ENCODE measurements at places on chromosomes 11 and 22. TPM values are rescaled to one million over a fixed set of nuclear protein-coding genes. Genes with fewer than 3 reads are reported as not detected.
A peak's percentile ranks its signal among the peaks of the same experiment; 100 is the strongest.

DNA sequence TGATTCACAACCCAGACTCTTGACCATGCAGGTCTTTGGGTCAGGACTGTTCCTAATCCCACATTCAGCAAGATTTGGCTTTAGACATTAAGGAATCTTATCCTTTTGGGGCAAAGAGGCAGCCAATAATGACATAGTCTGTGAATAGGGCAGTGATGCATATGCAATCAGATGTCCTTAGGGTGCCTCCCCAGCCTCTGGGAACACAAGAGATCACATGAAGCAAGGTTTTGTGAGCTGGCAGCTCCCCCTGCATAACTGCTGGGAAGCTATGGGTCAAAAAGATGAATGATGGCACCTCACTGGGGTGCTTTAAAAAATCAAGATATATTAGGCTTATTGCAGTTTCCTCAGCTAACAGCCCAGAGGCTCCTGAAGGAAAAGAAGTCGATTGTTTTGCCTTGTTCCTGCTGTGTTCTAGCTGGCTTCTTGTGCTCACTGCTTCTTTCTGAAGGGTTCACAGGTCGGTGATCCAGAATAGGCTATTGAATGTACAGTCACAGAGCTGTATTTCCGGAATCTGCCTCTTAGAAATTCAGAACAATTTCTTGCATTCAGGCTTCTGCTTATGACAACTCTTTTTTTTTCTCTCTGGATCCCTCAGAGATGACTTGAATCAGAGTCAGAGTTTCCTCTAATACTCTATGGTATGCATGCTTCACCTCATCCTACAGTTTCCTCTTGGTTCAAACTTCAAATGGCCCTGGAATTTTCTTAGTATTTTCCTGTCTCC, 31.7 kb downstream of the INSC start:
- DNase-seq = no peak

GRCh38 chr11:79610678-79611077, 169.8 kb upstream of the TENM4 start:
- DNase-seq = no peak

DNA sequence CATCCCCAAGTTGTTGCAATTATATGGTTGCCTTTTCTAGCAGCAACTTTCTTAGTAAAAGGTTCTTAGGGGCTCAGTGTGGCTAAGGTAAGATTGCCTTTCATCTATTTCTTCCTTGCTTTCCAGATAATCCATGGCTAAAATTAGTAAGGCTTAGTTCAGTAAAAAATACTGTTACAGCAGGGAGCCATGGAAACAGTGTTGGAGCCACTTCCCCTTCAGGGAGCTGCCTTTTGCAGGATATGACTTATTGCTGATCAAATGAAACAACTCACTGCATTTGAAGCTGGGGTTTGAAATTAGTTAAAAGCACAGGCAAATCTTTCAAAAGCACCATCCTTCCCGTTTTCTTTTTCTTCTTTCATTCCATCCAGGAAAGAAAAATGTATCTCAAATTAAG, 184.3 kb downstream of the C11orf87 start:
- no peak for DNase-seq

DNA sequence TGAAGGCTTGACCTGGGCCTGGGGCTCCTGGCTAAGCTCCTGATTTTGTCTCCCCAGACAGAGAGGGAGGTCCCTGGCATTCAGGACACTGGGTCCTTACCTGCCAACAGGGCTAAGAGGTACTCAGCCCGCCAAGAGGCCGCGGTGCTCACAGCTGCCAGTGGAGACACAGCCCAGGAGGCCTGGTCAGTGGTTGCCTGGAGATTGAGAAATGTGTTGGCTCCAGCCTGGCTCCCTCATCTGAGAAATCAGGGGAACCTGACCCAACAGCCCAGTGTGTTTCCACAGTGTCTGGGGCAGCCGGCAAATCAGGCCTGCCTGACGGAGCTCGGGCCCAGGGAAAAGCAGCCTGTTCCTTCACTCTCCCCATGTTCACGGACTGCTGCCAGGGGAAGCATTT, 79.4 kb upstream of the NAV2 start:
- DNase-seq = no peak

GRCh38 chr11:120521176-120521575, 9.6 kb downstream of the GRIK4 start:
- no peak for DNase-seq

DNA sequence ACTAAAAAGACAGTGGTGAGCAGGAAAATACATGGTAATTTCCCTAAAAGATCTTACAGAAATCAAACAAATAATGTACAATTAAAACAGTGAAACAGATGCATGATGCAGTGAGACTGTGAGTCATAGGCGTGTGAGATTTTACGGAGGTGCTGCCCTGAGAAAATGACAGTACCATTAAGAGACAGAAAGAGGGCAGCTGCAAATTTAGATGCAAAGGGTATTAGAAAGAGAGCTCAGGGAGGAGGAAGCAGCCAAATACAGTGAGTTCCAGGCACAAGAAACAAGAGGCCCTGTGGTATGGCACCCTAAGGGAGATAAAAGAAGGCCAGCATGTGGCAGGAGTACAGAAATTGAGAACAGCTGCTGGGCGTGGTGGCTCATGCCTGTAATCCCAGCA, 88.5 kb upstream of the FIBIN start:
- no peak for DNase-seq

DNA sequence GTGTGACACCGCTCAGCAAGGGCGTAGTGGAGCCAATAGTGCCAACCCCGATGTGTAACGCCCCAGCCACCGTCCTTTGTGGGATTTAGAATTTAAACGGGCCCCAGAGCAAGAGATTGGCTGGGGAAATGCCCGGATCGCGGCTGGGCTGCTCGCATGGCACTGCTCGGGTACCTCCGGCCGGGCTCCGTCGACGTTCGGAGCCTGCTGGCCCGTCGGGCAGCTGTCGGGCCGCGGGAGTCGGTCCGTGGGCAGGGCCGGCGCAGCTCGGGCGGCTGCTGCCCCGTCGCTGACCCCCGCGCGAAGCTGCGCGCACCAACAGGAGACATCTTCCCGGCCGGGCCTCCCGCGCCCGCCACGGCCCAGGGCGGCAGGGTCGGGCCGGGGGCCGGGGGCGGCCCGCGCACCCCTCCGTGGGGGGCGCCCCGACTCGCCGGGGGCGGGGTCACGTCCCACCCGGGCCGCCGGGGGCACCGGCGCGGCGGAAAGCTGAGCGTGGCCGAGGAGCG, 1.3 kb upstream of the KDM2A start:
- peak; percentile 31 for DNase-seq

GRCh38 chr11:43555816-43556611, 124.5 kb upstream of the HSD17B12 start:
- no peak for DNase-seq

- no peak for DNase-seq
Observed at GRCh38 chr11:92776676-92777075, 192.8 kb upstream of the MTNR1B start.

GRCh38 chr22:43796567-43796966, 15.5 kb downstream of the EFCAB6 start:
- DNase-seq = no peak

DNA sequence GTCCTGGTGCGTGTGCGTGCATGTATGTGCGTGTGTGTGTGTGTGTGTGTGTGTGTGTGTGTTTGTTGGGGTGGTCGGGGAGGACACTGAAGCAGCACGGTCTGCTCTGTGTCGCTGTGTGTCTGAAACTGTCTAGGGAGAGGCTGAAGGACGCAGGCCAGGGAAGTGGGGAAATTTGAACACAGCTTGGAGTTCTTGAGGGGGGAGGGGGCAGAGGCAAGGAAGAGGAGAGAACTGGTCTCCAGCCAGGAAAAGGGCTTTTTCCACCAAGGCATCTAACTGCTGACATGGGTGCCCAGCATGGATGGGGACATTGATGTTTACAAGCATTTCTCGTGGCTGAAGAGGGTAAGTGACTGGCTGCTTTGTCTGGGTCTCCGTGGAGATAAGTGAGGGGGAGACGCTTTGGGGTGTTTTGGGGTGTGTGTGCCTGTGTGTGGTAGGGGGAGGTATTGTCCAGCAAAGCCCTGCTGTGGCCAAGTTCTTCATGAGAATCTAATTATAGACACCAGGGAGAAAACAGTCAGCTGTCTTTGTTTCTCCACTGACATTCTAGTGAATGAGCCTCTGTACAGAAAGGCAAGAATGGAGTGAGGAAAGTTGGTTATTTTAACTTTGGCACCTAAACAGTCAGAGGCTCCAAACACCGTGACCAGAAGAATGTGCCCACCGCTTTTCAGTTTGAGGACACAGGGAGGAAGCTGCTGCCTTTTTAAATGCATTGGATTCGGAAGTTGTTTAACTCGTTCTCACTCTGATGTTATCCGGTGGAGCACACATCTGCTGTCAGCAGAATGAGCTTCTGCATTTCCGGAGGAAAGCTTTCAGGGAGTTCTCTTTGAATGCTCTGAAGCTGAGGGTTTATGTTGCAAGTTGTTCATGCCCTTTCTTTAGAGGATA, 63.7 kb downstream of the PPFIBP2 start:
- no peak for DNase-seq

DNA sequence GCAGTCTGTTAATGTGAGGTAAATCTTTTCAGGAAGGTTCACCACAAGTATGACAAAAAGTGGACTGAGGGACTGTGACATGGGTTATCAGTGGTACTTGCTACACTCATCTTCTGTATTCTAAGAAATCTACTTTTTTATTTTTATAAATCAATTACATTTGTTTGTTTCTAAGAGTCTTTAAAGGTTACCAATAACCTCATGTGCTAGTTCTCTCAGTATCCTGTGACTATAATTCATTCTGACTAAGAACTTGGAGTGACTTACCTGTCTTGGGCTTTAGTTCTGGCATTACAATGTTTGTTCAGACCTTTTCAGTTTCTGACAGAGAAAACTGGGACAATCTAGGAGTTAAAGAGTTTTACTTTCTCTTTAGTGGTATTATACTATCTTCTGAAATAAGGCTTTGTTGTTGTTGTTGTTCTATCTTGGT, 108.4 kb downstream of the PDE3B start:
- no peak for DNase-seq

DNA sequence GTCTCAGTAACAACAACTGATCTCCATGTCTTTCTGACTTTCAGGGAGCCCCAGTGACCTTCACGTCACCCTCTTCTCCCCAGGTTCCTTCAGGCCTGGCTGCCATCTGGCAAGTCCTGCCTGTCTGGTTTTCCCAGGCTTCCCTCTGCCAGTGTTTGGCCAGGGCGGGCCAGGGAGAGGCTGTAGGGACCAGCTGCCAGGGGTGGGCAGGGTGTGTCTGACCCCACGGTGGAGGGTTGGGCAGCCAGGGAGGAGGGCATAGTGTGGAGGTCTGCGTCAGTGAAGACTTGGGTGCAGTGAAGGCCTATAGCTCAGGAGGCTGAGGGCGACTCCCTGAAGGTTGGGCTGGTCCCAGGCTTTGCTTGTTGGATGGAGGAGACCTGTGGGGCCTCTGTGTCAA, 11.9 kb upstream of the MRGPRX2 start:
- no peak for DNase-seq

DNA sequence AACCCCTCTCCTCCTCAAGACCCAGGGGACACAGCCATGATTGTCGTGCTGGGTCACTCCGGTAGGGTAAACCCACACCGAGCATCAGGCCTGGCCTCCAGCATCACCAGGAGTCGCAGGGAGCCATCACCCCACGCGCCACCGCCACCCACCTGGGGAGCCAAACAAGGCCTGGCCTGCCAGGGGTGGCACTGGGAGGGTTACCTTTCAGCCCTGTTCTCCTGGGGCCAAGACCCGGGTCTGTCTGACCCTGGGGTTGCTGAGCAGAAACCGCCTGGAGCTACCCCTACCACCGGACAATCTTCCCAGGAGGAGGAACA, 39.3 kb upstream of the NNMT start:
- no peak for DNase-seq

- DNase-seq = no peak
Observed at GRCh38 chr11:44361813-44362212, 51.9 kb upstream of the ALX4 start.

DNA sequence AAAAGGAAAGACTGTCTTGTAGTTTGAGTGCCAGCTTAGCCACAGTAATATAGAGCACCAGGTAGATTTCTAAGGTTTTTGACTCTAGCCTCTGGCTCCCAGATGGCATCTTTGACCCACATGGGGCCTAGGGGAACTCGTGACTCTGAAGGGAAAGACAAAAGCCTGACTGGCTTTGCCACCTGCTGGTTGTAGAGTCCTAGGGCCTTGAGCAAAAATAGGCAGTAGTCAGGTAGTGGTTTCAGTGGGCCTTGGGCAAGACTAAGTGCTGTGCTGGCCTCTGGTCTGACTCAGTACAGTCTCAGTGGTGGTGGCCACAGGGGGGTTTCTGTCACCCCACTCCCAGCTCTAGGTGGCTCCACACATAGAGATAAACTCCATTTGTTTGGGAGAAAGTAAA, 349.4 kb downstream of the FAM181B start:
- DNase-seq = no peak

DNA sequence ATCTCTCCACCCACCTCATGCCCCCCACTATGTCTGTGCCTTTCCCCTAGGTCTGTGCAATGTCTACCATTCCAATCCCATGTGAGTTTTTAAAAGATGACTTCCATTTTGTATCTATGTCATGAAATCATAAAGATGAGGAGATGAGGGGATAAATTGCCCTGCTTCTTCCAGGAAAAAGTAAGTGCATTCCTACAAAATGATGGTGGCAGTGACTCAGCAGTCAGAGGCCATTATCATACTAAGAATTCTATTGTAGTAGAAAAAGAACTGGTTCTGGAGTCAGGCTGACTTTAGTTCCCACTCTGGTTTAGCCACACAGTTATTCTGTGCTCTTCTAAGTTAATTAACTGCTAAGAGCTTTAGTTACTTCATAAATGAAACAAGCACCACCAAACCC, 89.6 kb upstream of the API5 start:
- DNase-seq = no peak

DNA sequence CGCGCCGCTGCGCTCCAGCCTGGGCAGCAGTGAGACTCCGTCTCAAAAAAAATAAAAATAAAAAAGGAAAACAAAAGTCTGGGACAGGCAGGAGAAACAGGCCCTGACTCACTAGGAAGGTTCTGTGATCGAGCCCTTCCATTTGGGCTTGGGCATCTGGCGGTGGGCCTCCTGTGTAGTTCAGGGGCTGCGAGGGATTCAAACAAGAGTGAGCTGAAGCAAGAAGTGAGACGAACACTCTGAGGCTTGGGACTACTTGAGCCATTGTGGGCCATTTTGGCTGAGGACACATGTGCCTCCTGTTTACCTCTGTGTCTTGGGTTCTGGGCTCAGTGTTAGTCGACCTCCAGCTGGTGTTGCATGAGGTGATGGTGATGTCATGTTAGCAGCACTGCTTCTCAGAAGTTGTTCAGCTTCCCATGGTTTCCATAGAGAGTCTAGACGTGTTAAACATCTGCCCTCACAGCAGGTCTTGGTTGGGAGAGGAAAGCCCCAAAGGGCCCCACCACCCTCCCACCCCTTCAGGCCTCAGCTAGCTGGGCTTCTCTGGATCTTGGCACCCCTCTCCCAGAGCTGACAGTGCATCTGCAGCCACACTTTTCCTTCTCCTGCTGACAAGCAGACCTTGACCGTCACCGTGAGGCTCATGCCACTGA, 57.8 kb downstream of the MED15 start:
- no peak for DNase-seq

GRCh38 chr22:16959345-16959930, 48.6 kb downstream of the GAB4 start:
- no peak for DNase-seq

RGL4 gene
- total RNA-seq = 4.8 TPM

SOX6 gene
- not detected for total RNA-seq

DNAJB7 gene
- not detected for total RNA-seq

PGA3 gene
- total RNA-seq = not detected

SULT4A1 gene
- not detected for total RNA-seq

All from CD8-positive, alpha-beta memory T cell (primary cell).